ENCODE measurements at places on chromosomes 6 and 20.

DNA sequence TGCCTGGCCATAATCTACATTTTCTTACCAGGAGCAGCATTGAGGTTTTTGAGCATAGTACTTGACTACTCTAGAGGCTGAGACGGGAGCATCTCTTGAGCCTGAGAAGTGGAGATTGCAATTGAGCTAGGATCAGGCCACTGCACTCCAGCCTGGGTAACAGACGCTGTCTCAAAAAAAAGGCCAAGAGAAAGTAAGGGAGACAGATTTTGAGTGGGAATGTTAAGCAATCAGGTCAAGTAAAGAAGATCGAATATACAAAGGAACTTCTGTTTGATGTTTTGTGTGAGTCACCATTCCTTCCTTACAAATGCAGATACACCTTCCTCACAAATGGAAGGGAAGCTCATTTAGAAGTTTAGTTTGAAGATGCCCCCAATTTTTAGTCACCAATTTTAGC, 4.4 kb downstream of the PNRC1 start:
- DNase-seq = peak; percentile 7

- no peak for DNase-seq
These were observed 9.3 kb downstream of the SDHAF4 start for GRCh38 chr6:70575899-70576495.

- no peak for DNase-seq
These were observed 14.5 kb upstream of the SEC63 start for GRCh38 chr6:107972413-107973096.

GRCh38 chr6:38686270-38687042, 16.5 kb downstream of the GLO1 start:
- DNase-seq = no peak

DNA sequence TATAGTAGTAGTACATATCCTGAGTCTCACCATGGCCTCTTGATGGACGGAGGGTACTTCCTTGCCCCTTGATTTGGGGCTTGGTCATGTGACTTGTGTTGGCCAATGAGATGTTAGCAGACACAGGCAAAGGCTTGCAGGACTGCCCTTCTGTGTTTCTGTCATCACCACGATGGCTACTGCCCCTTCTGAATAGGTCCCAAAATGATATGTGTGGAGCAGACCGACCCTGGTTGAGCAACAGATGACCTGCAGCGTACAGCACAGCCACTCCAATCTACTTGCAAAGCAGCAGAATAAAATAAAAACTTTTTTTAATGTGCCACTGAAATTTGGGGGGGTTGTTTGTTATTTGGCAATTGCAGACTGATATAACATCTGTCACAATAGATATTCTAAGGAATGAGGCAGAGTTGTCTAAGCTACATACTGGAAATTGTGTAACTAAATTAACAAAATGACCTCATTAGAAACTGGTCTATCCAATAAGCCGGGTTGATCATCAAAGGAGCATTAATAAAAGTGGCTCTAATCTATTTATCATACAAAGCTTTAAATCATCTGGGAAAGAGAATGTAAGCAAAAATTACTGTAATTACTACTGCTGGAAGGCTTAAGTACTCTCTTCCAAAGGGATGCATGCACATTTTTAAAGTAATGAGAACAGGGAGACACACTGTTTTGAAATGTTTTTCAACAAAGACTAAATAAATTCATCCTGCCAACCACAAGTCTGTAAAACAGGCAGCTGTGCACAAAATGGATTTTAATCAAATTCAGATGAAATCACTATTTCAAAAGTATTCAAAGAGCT, 209.5 kb downstream of the KIF16B start:
- peak; percentile 16 for DNase-seq

DNA sequence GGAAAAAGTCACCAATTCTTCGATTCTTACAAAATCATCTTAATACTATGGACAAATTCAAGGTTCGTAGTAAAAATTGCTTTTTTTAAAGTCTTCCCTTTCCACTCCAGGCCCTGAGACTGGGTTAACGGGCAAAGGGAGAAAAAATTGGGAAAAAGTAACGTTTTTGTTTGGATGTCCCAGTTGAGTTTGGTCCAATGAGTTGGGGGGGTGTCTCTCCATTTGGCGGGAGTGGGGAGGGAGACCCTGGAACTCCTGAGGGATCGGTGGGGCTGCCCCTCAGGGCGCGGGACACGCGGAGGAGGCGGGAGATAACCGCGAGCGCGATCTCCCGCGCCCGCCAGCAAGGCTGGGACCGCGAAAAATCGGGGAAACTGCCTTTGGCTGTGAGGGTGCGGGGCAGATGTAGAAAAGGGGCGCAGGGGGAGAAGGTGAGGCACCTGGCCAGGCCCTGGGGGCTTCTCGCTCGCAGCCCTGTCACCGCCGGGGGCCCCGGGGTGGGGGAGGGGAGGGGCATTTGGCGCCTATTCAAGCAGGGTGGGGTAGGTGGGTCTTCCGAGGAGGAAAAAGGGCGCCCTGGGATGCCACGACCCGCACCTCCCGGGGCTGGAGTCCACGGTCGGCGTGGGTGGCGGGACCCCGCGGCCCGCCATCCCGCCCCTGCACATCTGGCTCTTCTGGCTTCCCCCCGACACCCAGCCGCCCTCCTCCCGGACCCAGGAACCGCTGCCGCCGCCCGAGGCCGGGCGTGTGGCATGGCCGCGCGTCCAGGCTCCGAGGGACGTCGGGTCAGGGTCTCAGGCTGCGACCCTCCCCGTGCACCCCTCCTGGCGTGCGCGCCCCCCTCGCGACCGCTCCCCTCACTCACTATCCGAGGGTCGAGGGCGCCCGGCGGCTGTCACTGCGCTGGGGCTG, 595 bp downstream of the FBXO5 start:
- DNase-seq = peak; percentile 78

DNA sequence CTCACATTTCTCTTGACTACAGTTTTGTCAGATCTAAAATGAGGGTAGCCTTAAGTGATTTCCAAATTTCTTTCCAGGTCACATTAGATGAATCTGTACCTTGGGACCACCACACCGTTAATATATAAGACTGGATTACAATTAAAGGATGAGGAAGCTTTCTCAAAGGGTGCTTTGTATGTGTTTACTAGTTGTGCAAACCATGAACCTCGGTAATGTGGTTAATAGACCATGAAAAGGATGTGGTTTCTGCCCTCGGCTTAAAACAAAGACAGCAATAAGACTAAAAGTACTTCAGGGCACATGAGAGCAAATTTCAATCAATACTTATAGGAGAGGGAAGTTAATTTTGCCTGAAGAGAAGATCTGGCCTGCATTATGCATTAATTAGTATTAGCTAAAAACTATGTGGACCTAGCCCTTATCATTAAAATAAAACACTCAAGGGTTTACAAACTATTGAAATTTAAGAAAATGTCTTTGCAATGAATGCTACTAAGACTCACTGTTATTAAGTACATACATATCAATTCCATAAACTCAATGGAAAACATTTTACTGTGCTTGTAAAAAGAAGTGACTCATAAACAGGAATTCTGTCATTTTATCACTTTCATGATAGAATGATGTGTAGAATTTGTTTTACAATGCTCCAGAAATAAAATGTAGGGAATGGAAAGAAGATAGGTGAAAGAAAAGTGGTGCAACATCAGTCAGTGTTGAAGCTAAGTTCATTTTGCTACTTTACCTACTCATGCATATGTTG, 936 bp upstream of the TMX4 start:
- peak; percentile 35 for DNase-seq

DNA sequence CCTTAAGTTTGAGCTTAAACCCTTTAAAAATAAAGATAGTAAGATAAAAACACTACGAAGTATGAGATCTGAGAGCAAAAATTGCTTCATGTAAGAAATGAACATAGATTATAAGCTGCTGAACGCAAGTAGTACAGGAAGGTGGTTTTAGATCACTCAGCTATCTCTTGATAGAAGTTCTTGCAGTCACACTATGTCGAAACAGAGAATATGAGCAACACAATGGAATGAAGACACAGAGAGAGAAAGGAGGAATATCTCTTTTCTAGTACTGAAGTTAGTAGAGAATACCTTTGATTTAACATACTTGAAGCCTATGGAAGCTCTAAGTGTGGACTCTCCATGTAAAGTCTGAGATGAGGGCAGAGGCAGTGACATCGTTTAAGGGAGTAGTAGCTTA, 162.7 kb downstream of the CDK19 start:
- no peak for DNase-seq

GRCh38 chr6:170088582-170088955, 202.3 kb downstream of the DLL1 start:
- DNase-seq = no peak

- no peak for DNase-seq
These were observed 69.3 kb upstream of the SYNJ2 start for GRCh38 chr6:157912326-157912725.

GRCh38 chr6:144012534-144012933, 4.5 kb upstream of the PLAGL1 start:
- DNase-seq = no peak

GRCh38 chr6:154056536-154056935, 17.5 kb downstream of the OPRM1 start:
- no peak for DNase-seq

DNA sequence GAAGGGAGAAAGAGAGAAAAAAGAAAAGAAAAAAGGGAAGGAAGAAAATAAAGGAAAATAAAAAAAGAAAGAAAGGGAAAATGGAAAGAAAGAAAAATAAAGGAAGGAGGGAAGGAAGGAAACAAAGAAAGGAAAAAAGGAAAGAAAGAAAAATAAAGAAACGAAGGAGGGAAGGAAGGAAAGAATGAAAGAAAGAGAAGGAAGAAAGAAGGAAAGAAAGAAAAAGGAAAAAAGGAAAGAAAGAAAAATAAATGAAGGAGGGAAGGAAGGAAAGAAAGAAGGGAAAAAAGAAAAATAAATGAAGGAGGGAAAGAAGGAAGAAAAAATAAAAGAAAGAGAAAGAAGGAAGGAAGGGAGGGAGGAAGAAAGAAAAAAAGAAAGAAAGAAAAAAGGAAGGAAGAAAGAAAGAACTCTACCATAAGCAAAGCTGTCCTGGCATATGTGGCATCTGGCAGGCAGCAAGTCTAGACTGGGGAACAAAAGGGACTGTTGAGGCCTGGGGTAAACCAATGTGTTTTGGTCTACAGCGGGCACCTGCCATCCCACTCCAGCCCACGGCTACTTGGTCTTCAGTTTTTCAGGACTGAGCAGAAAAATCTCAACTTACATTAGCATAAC, 86.9 kb downstream of the TFAP2C start:
- DNase-seq = no peak

DNA sequence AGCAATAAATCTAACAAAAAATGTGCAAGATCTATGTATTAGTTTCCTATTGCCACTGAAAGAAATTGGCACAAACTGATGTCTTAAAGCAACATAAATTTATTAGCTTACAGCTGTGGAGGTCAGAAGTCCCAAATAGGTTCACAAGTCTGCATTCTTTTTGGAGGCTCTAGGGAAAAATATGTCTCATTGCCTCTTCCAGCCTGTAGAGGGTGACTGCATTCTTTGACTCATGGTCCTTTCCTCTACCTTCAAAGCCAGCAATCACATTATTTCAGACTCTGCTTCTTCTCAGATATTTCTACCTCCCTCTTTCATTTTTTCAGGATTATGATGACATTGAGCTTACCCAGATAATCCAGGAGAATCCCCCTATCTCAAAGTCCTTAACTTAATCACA, 1531.1 kb downstream of the KHDRBS2 start:
- DNase-seq = no peak

- peak; percentile 92 for DNase-seq
These were observed 3.0 kb upstream of the FOXO3 start for GRCh38 chr6:108557494-108558371.

GRCh38 chr6:56742122-56742791, 99.6 kb upstream of the DST start:
- no peak for DNase-seq

DNA sequence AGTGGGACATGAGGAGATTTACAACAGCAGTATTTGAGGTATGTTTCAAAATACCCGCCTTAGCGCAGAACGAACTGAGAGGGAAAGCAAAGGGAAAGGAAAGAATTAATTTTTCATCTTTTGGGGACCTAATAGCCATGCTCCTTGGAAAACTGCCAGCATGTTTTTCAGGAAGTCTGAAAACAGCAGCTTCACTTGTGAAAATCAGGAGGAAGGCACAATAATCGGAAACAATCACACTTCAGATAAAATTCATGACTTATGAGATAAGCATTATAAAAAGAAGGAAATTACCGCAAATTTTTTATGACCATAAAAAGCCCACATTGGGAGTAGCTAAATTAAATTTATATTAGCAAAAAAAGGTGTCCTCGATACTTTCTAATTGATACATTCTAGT, 541.1 kb downstream of the HAO1 start:
- DNase-seq = no peak

DNA sequence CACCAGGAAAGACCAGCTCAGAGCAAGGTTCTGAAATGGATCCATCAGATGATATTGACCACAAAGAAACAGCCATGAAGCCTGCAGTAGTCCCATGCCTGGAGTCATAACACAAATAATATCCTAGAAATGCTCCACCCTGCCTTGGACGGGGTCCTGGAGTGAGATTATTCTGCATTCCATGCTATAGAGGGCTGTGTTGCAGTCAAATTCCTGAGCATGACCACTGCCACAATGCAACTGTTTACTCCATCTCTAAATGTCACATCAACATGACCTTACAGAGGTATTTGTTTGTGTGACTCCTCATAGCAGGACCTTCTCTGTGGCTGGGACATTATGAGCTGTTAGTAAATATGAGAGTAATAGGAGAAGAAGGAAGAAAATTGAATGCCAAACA, 257.5 kb upstream of the TCF21 start:
- no peak for DNase-seq

DNA sequence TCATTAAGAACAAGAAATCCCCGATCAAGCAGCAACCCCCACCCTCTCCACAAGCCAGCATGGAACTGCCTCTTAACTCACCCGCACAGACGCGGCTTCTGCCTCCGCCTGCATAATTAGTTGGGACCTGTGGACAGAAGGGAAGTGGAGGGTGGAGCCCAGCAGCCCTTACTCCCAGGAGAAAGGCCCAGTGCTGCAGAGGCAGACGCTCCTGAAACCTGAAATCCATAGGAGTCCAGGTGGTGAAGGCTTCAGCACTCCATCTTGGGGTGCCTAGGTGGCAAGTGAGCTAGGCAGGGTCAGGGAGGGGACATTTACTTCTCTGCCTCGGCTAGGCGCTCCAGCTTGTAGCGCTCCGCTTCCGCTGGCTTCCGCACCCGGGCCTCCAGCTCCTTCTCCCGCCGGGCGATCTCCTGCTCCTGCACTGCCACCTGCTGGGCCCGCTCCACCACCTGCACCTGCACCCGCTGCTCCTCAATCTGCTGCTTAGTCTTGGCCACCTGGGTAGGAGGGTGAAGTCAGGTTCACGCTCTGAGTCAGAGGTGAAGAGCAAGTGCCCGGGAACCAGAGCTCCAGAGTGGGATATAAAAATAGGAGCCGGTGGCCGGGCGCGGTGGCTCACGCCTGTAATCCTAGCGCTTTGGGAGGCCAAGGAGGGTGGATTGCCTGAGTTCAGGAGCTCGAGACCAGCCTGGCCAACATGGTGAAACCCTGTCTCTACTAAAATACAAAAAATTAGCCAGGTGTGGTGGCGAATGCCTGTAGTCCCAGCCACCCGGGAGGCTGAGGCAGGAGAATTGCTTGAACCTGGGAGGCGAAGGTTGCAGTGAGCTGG, 10.7 kb downstream of the TUBB start:
- peak; percentile 81 for DNase-seq

DNA sequence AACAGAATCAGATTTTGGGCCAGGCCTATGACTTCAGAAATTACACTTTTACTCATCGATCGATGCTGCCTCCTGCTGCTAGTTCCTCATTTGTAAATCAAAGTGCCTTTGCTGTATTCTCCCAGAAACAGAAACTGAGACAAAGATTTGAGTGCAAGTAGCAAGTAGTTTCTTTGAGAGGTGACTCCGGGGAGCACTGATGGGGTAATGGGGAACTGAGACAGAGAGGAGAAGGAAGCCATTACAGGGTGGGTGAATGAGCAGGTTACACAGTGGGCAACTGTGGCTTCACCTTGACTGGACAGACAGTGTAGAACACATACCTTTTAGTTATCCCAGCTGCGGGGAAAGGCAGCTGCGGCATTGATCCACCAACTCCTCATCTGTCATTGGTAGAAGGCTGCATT, 9.7 kb upstream of the CD40 start:
- DNase-seq = no peak
